ENCODE measurements at places on chromosomes 13 and 19.

GRCh38 chr13:21435231-21435630 is 23.9 kb downstream of the ZDHHC20 start:
- DNase-seq, result no peak

- DNase-seq, result no peak
Observed at GRCh38 chr19:28425046-28425931, 787.7 kb downstream of the UQCRFS1 start.

DNA sequence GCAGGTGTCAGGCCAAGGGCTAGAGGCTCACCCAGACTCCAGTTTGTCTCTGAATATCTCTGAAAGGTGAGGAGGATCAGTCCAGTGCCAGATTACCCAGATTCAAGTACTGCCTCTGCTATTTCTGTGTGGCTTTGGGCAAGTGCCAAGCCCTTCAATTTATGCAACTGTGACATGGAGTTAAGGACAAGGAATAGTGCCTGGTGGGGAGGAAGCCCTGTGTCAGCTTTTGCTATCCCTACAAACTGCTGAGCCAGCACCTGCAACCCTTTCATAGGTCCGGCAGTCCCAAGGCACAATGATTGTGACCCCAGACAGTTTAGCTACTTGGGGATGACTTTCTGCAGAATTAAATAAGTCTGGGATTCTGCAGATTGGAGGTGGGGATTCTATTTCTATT is 123.0 kb downstream of the KL start:
- DNase-seq, result no peak

DNA sequence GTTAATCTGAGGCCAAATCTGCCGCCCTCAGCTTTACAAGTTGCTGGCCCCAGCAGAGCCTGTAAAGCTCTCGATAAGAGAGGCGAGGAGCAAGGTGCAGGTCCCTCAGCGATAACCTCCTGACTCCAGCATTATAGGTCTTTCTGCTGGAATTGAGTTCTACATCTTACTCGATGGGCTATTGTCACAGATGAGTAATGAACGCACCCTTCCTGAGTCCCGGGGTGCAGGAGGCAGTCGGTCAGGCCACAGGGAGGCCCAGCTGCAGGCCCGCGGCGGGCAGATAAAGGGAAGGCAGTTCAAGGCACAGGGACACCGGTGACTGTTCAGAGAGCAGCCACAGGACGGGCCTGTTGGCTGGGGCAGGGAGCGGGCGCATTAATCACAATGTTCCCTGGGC is 157.6 kb upstream of the OBI1 start:
- no peak for DNase-seq
